ENCODE measurements at places on chromosomes 5 and 9.
A peak's percentile ranks its signal among the peaks of the same experiment; 100 is the strongest.

- DNase-seq: no peak
These were observed 557 bp downstream of the PJA2 start for GRCh38 chr5:109408991-109409843.

- peak; percentile 53 for DNase-seq
These were observed 229.4 kb downstream of the DMAC1 start for GRCh38 chr9:7570107-7570720.

DNA sequence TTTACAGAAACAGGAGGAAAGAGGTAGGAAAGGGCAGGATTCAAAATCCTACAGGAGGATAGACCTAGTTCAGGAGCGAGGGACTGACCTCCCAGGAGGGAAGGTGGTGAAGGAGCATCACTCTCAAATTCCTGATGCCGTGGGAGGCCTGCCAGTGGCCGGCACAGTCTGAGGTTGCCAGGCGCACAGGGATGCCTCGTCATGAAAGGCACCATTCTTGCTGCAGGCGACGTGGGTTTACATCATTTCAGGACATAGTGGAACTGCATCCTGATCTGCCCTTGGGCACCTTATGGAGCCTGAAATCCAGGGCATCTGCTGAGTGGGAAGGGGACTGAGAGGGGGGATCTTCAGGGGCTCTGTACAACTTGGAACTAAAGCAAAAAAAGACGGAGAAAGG, 163.2 kb upstream of the S1PR3 start:
- no peak for DNase-seq

DNA sequence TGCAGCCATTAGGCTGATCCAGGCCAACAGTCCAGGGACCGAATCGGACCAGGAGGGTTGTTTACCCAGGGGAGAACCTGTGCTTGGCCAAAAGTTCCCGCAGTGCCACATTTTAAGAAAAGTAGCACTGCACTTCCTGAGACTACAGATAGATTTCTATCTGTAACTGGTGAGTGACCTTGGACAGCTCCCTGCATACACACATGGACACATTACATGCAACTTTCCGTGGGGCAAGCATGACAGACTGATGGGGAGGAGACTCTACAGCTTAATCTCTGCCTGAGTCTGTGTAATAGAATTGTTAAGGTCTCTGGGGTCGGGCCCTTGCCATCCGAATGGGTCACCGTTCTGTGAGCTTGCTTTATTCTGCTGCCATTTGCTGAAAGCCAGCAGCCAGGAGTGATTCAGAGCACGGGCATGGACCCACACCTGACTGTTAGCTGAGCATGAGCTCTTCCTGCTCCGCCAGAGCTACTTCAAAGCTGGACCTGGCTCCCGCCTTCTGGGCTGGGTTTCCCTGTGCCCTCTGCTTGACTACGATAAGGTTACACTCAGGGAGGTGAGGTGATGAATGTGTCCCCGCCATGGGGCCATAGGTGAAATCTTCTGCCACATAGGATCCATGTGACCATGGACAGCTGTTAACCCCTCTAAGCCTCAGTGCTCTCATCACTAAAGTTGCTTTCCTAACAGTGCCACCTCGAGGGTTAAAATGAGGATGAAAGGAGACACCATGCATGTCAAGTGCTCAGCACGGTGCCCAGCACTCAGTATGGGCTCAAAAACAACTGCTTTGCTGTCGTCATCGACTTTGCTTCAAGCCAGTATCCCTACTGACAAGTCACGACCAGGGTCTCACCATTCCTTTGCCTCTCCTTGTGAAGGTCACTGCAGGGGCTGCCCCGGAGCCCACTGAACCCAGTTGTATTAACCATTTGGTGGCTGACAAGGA, 200.0 kb downstream of the MELK start:
- no peak for DNase-seq

- DNase-seq: no peak
These were observed 86.5 kb upstream of the NR5A1 start for GRCh38 chr9:124593651-124594058.

- DNase-seq: no peak
These were observed 1.9 kb downstream of the ENTPD8 start for GRCh38 chr9:137439158-137439714.
